ENCODE measurements at places on chromosomes 6 and 20. TPM values are rescaled to one million over a fixed set of nuclear protein-coding genes. Genes with fewer than 3 reads are reported as not detected.

GRCh38 chr6:20117474-20117873, 94.8 kb downstream of the MBOAT1 start:
- H3K27me3 ChIP-seq, result no peaks in the 10 kb centered on the region
- peaks cover 7% of the 10 kb centered on the region for H3K4me1 ChIP-seq
- H3K27ac ChIP-seq, result no peak overlapping the region
- H3K4me3 ChIP-seq, result no peak overlapping the region

DNA sequence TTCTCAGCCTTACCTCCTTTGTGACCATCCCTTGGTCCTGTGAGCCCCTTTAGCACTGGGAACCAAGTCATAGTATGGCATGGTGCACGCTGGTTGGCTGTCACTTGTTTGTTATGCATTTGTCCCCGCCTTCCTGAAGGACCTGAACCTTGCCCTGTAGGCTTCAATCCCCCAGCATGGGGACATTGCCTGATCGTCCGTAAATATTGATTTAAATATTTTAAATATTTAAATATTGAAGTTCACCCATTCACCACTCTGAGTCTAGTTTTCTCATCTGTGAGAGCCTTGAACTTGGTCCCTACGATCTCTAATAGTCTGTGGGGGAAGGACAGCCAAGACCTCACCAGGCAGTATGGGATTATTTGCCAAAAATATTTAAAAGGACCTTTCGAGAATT, 23.8 kb upstream of the PREX1 start:
- no peaks in the 10 kb centered on the region for H3K36me3 ChIP-seq
- no peaks in the 10 kb centered on the region for H3K27me3 ChIP-seq
- H3K4me3 ChIP-seq, result no peak overlapping the region
- H3K27ac ChIP-seq, result no peak overlapping the region
- no peak for DNase-seq

GRCh38 chr6:90131125-90131524, 165.5 kb downstream of the BACH2 start:
- no peak overlapping the region for H3K27ac ChIP-seq
- H3K4me3 ChIP-seq, result no peak overlapping the region
- H3K36me3 ChIP-seq, result no peaks in the 10 kb centered on the region
- H3K27me3 ChIP-seq, result no peaks in the 10 kb centered on the region
- no peak for DNase-seq
- H3K4me1 ChIP-seq, result no peaks in the 10 kb centered on the region

DNA sequence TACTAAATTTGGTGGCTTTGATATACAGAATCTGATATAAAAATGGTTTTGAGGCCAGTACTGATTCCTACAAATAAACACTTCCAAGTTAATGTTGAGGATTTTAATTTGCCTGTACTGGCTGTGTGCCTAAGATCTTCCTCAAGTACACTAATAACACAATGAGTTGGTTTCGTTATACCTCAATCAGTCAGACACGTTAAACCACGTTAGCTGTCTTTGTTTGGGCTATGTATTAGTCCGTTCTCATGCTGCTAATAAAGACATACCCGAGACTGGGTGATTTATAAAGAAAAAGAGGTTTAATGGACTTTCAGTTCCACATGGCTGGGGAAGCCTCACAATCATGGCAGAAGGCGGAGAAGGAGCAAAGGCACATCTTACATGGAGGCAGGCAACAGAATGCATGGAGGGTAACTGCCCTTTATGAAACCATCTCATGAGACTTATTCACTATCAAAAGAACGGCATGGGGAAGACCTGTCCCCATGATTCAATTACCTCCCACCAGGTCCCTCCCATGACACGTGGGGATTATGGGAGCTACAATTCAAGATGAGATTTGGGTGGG, 46.2 kb downstream of the NT5E start:
- DNase-seq, result no peak
- no peaks in the 10 kb centered on the region for H3K27me3 ChIP-seq
- H3K4me3 ChIP-seq, result no peak overlapping the region
- no peak overlapping the region for H3K27ac ChIP-seq

- H3K4me1 ChIP-seq, result no peaks in the 10 kb centered on the region
- H3K4me3 ChIP-seq, result no peak overlapping the region
- no peaks in the 10 kb centered on the region for H3K36me3 ChIP-seq
- no peaks in the 10 kb centered on the region for H3K27me3 ChIP-seq
- H3K27ac ChIP-seq, result no peak overlapping the region
- DNase-seq, result no peak
These were observed 91.6 kb downstream of the PREX1 start for GRCh38 chr20:48736231-48736630.

GRCh38 chr20:21021472-21021790, 84.7 kb downstream of the LINC00237 start:
- H3K4me3 ChIP-seq, result no peak overlapping the region
- no peak for DNase-seq
- H3K36me3 ChIP-seq, result no peaks in the 10 kb centered on the region
- H3K27me3 ChIP-seq, result peaks cover 18% of the 10 kb centered on the region
- H3K4me1 ChIP-seq, result peaks cover 2% of the 10 kb centered on the region
- no peak overlapping the region for H3K27ac ChIP-seq

The SAMD3 gene
- 7.5 TPM for total RNA-seq

The SLC26A8 gene
- not detected for total RNA-seq

The PPP1R3G gene
- total RNA-seq, result 0.27 TPM

The OR2B6 gene
- 0.25 TPM for total RNA-seq

The LPA gene
- not detected for total RNA-seq

The C20orf202 gene
- not detected for total RNA-seq
